ENCODE measurements at places on chromosomes 3 and 15.

DNA sequence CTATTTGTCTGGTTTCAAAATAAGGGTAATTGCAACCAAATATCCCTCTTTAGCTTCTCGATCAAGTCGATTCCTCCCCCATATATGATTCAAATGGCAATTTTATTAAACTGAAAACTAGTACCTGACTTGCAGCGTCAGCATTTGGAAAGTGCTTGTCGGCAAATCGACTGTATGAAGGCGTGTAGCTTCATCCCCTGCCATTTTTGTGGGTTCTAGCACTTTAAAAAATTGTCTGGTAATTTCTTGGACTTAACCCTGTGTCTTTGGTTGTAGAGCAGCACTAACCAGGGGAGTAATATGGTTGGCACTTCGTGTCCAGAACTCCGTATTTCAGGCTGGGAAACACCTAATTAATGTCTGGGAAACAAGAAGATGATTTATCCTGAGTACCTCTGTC, 573 bp downstream of the MME start:
- no peak for DNase-seq

DNA sequence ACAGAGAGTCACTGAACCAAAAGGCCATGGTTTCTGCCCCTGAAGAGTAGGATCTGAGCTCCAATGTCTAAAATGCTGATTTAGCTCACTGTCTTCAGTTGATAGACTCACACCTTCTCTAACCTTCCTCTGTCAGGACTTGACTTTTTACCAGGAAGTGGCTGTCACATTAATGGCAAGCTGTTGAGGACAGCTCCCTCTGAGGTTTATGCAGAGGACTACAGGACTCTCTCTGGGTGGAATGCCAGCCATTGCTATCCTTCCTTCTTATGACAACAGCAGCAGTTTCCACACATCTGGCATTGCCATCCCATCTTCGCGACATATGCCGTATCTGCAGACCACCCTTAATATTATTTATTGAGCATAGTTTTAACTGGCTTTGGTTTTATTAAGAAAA, 103.8 kb upstream of the PRICKLE2 start:
- no peak for DNase-seq

- DNase-seq = no peak
Observed at GRCh38 chr15:89707577-89707976, 17.0 kb downstream of the WDR93 start.

GRCh38 chr3:152197937-152198336, 70.8 kb upstream of the MBNL1 start:
- no peak for DNase-seq

- DNase-seq = no peak
Observed at GRCh38 chr3:55426486-55426885, 60.6 kb downstream of the WNT5A start.

- DNase-seq = peak; percentile 49
Observed at GRCh38 chr15:85597155-85597815, 197.4 kb downstream of the KLHL25 start.

- DNase-seq = no peak
Observed at GRCh38 chr3:67883766-67884165, 229.4 kb upstream of the SUCLG2 start.

GRCh38 chr3:46710229-46710628, 7.4 kb downstream of the PRSS50 start:
- no peak for DNase-seq

DNA sequence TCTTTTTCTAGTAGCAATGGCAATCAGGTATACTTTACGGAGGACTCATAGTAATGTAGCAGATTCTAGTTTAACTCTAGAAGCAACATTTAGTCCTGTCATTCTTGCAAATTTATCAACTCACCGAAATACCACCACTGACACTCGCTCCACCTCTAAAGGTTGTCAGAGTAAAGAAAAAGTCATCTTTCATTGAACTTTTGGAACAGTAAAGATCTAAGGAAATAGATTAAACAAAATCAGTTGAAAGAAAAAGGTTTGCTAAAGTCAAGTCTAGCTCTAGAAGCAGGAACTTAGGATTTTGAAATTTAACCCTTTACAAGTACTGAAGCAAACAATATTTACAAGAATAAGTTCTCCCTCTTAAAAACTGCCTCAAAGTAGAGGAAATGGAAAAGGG, 8.7 kb downstream of the ATP8B4 start:
- DNase-seq = no peak

Measured in CD4-positive, alpha-beta T cell treated with Interleukin-17A for 4 hours (primary cell).